ENCODE measurements at places on chromosomes 13 and 19.
A peak's percentile ranks its signal among the peaks of the same experiment; 100 is the strongest.

- no peak for DNase-seq
Observed at GRCh38 chr19:49335784-49336481, 727 bp downstream of the CD37 start.

GRCh38 chr19:50980208-50980607 is 3.5 kb downstream of the KLK7 start:
- no peak for DNase-seq

- no peak for DNase-seq
Observed at GRCh38 chr13:72390909-72391308, 336.5 kb downstream of the MZT1 start.

DNA sequence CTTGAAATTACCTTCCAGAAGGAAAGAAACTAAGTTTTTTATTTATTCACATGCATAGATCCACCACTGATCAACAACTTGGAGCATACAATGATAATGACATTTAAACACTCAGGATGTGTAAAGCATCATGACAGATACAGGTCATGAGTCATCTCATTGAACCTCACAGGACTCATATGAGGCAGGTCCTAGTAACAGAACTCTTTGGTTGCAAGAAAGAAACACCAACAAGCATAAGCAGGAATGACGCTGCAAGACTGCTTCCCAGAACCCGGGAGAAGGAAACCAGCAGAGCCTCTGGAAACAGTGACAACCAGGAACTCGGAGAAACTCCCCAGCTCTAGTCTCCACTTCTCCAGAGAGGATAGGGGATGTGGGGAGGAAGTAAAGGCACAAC is 60.8 kb upstream of the IPO5 start:
- DNase-seq = no peak

DNA sequence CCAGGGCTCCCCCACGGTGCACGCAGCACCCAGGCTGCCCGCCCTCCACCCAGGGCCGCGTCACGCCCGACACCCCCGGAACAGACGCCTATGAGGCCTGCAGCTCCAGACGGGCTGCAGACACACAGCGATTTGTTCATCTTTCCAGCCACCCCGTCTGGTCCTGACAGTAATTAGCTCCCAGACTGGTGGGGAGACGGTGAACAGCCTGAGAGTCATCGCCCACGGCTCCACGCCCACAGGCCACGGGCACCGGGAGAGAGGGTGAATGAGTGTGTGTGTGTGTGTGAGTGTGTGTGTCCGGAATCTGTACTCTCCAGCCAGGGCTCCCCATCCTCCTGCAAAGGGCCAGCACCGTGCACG is 18.1 kb downstream of the GADD45B start:
- DNase-seq = no peak

DNA sequence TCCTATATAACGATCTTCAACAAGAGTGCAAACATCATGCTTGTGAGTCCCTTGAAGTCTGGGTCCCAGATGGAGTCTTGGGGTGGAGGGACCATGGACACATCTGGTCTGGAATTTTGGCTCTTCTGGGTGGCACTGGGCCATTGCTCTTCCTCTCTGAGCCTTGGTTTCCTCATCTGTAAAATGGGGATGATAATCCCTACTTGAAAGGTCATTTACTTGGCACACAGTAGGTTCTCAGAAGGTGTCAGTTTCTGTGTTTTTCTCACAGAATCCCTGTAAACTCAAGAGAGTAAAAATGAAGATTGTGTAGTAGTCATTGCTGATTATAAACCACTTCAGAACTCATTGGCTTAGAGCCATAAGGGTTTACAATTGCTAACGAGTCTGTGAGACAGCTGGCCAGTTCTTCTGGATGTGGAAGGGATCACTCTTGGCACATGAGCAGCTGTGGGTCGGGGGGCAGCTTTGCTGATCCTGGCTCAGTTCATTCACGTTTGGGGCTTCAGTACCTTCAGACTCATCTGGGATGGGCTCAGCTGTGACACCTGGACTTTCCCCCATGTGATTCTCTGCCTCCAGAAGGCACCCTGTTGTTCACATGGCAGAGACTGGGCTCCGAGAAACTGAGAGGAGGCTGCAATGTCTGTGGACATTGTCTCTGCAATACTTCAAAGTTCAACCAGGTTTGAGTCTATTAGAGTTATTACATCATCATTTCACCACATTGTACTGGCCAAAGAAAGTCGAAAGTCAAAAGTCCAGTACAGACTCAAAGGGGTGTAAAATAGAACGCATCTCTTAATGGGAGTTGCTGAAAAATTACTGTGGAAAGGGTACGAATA is 7.8 kb downstream of the CYP4F12 start:
- no peak for DNase-seq

DNA sequence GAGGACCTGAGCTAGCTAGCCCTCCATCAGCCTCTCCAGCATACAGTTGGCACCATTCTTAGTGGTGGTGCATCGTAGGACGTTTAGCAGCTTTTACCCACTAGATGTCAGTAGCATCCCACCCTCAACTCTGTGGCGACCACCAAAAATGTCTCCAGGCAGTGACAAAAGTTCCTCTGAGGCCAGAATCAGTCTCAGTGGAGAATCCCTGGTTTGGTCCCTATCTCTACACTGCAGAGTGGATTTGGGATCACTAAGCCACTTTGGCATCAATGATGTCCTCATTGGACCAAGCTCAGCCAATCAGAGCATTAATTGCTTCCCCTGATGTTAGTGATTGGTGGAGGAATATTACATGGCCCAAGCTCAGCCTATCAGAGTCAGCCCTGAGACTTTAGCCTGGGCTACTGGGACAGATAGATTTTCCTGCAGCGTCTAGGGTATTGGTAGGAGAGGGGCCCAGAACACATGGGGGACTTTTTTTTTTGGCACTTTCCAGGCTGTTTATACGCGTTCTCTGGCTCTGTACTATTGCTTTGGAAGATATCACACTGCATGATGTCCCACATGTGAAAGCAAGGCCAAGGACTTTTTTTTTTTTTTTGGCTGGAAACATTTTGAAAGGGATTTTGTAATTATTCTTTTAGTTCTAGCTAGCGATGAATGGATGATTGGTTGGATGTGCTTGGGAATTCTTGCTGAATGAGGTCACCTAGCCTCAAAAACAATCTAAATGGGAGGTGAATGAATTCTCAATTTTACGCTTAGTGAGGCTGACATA is 7.0 kb downstream of the TMEM221 start:
- DNase-seq = no peak

DNA sequence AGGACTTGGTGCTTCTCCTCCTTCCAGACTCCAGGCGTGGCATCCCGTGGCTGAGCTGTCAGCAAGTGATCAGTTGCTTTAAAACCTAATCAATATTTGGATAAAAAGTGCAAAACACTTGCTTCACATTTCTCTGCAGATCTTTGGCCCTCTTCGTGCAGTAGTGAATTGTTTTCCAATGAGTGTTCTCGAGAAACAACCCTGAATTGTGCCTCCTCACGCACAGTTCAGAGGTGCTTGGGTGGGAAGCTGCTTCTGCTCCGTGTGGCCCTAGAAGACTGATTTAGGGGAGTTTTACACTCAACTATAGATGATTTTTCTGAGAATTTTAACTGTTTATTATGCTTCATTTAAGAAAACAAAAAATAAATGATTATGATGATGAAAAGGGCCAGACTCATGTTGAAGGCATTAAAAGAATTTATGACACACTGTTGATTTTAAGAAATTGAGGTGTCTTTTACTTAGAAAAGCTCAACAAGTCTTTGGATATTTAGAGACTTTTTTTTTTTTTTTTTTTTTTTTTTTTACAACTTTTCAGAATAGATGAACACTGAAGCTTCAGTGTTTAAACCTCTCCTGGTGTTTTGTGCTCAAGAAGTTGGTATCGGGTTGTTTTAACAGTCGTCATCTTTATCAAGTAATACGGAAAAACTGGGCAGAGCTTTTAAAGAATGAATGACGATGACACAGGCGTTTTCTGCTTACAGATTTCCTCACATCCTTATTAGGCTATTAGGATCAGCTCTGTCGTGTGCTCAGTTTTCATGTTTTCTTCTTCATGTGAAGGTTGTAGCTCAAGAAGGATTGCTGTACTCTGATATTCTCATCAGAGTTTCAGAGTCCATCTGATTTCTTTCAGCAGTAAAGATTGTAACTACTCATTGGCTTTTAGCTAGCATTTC is 39.5 kb upstream of the TEX29 start:
- no peak for DNase-seq

DNA sequence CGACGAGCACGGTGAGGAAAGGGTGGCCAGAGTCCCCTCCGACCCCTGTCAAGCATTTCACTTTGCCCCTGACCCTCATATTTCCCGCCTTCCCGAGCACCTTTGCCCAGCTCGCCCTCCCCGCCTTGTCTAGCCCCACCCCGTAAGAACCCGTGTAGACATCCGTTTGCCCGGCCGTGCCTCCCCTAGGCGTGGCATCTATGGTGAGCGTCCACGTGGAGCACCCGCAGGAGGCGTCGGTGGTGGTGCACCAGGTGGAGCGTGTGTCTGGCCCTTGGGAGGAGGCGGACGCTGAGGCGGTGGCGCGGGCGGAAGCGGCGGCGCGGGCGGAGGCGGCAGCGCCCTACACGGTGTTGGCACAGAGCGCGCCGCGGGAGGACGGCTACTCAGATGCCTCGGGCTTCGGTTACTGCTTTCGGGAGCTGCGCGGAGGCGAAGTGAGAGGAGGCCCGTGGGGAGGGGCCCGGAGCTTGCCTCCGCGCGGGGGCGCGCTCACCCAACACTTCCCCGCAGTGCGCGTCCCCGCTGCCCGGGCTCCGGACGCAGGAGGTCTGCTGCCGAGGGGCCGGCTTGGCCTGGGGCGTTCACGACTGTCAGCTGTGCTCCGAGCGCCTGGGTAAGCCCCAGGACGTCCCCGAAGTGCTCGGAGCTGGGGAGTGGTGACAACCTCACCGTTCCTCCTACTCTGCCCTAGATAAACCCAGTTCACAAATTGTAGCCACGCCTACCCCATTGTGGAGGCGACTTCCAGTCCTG is 4.2 kb downstream of the LTBP4 start:
- peak; percentile 88 for DNase-seq

DNA sequence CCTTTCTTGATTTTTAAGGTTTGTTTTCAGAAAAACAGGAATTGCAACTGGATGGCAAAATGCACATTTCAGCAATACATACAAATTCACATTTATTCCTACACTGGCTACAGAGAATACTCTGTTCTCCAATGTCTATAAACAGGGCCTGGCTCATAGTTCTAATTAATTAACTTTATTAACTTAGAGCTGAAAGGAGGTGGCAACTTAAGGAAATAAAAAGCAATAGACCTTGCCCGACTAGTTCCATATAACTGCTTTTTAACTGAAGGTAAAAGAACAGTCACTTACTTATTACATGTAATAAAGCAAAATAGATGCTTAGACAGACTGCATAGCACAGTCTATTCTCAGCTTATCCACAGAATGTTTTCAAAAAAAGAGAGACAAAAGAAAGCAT is 498.5 kb downstream of the DIAPH3 start:
- no peak for DNase-seq

DNA sequence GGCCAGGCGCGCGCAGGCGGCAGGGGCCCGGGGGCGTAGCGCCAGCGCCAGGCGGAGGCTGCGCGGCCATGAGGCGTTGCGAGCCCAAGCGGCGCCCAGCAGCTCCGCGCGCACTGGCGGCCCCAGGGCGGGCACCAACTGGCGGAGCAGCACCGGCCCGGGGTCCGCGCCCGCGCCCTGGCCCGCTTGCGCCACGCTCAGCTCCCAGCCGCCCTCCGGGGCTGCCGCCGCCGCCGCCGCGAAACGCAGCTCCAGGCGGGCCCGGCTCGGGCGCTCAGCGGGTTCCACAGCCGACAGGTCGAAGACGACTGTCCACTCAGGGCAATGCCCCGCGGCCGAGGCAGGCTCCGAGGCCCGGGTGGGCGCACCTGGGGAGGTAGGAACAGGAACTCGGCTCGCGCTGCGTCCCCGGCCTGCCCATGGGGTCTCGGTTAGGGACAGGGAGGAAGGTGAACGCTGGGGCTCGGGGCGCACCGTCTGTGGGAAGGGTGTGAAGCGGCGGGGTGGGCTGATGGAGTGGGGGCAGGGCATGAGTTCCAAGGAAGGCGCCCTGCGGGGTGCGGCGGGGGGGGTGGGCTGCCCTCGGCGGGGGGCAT is 26.8 kb downstream of the CERS1 start:
- no peak for DNase-seq

DNA sequence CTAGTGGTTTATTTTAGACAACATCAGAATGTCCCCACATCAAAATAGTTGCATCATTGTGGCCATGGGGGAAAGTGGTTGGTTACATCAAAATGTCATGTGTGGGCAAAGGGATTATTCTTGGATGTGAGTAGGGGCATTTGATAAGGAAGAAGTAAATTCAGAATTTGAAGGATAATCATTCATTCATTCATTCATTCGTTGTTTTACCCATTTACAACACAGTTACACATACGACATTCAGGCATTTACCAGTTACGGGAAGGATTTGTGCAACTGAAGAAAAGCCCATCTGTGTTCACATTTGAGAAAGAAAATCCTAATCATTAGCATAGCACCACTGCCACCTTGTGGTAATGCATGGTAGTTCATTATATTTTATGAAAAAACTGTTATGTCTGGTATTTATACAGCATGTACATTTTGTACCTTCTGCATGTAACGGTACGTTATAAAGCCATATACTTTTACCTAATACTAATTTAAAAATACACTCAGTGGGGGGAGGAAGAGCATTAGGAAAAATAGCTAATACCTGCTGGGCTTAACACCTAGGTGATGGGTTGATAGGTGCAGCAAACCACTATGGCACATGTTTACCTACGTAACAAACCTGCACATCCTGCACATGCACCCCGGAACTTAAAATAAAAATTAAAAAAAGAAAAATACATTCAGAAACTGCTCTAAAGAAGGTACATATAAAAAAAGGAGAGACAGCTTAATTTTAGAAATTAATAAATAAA is 62.1 kb downstream of the DGKH start:
- no peak for DNase-seq

DNA sequence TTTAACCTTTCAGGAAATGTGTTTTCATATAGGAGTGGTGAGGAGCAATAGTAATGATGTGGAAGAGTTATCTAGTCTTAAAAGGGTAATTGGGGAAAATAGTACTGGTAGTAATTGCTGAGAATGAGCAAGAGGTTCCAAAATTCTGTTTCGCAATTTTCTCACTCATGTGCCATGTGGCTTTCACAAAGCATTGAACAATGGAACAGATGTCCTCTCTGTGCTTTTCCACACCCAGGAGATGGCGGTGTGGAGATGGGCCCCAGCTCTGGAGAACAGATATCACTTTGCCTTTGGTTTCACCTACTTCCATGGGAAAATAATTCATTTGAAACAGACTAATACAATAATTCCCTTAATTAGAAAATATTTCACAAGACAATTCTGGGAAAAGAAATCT is 170.0 kb upstream of the SLC10A2 start:
- DNase-seq = no peak

GRCh38 chr13:75405976-75406703 is 75.8 kb downstream of the TBC1D4 start:
- DNase-seq = no peak

GRCh38 chr13:44236370-44236769 is 137.3 kb upstream of the SERP2 start:
- no peak for DNase-seq

DNA sequence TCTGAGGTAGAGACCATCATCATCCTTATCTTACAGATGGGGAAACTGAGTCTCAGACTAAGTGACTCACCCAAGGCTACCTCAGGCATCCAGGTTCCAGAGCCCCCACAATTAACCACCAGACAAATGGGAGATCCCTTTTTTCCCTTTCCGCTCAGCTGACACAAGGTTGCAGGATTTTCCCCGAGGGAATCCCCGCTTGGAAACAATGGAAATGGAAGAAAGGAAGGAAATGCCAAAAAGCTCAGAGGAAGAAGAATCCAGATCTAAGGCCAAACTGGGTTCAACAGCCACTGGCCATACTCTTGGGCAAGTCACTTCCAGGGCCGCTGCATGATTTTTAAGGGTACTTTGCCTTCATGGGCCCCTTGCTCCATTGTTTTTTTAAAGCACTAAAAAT is 1.6 kb downstream of the ZNF71 start:
- DNase-seq = no peak
